ENCODE measurements at places on chromosomes 6 and 20. TPM values are rescaled to one million over a fixed set of nuclear protein-coding genes. Genes with fewer than 3 reads are reported as not detected.

- DNase-seq: peak; percentile 78
Observed at GRCh38 chr20:63434599-63435378, 37.7 kb downstream of the KCNQ2 start.

Gene UBD
- 2.6 TPM for total RNA-seq

- no peak for DNase-seq
Observed at GRCh38 chr6:100177956-100178355, 183.9 kb upstream of the MCHR2 start.

Gene PRL
- not detected for total RNA-seq

- DNase-seq: no peak
Observed at GRCh38 chr6:15429141-15430110, 183.6 kb downstream of the JARID2 start.

- no peak for DNase-seq
Observed at GRCh38 chr20:38680500-38681306, 43.6 kb upstream of the SLC32A1 start.

Gene CNR1
- total RNA-seq: not detected

- no peak for DNase-seq
Observed at GRCh38 chr6:26270486-26270861, 94.5 kb upstream of the BTN3A2 start.

GRCh38 chr6:75794351-75794846 lies 45.4 kb downstream of the MYO6 start:
- DNase-seq: no peak

DNA sequence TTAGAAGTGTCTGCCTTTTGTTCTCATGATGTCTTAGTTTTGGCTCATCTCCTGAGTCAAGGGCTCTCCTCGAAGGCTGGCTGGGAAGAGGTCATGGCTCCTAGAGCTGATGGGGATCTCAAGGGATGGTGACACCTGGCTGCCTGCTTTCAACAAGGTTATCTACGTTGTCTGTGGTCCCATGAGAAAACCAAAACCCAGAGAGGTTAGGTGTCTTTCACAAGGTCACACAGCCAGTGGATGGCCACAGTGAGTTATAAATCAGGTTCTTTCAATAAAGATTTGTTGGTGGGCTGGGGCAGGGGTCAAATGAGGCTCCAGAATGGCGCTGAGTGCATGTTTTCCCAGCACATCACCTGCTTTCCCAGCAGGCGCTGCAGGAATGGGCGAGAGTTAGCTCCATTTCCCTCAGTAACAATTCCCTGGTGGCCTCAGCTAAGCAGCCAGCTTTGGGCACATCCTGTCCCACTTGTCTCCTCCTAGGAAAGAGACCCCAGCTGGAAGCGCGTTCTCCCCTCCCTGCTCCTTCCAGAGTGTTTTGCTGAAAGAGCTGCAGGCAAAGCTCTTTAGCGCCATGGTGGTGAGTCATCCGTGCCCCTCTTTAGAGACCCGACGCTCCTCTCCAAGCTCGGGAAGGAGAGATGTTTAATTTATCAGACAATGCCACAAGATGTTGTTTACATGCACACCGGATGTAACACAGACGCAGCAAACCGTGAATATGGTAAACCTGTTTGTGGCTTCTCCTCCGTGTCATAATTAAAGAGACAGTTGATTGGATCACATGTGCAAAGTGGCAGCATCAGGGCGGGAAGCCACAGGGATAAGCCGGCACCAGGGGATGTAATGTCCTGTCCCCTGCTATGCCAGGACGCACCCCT lies 109.7 kb downstream of the LRFN2 start:
- peak; percentile 67 for DNase-seq

Gene DACT2
- not detected for total RNA-seq

DNA sequence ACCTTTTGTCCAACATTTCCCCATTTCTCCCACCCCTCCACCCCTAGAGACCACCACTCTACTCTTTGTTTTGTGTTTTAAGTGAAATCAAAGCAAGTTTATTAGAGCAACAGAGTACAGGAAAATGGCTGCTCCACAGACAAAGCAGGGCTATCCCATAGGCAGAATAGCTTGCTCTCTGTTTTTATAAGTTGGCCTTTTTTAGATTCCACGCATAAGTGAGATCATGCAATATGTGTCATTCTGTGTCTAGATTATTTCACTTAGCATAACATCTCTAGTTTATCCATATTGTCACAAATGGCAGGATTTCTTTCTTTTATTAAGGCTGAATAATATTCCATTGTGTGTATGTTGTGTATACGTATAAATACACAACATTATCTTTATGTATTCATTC lies 30.1 kb upstream of the SMLR1 start:
- DNase-seq: no peak

GRCh38 chr6:79302341-79302740 lies 67.9 kb upstream of the HMGN3 start:
- no peak for DNase-seq

Gene ID1
- total RNA-seq: 0.55 TPM

- no peak for DNase-seq
Observed at GRCh38 chr6:75613056-75613501, 11.4 kb downstream of the SENP6 start.

GRCh38 chr6:153595903-153596302 lies 443.1 kb upstream of the OPRM1 start:
- DNase-seq: no peak

Gene NKAIN2
- total RNA-seq: not detected

- no peak for DNase-seq
Observed at GRCh38 chr6:21808045-21808470, 214.5 kb downstream of the SOX4 start.

Gene HCK
- total RNA-seq: 0.28 TPM

Gene ZNF512B
- 11.5 TPM for total RNA-seq

DNA sequence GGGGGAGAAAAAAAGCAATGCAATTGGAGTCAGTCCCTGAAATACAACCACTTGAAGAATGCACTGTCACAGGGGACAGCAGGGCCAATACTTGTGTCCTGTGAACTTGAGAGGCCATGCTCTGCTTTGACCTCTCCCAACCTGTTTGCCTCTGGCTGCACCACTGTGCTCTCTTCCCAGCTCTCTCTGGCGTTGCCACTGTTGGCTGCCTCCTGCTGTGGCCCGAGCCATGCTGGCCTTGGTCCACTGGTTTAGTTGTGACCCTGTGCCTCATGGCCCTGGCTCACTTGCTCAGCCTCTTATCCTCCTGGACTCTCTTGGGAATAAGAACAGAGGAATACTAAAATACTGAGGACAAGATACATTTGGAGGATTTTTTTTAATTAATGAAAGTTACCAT lies 14.5 kb upstream of the FBXO30 start:
- no peak for DNase-seq
